BE2C (cell line): ENCODE measurements at places on chromosomes 7 and 10.
A peak's percentile ranks its signal among the peaks of the same experiment; 100 is the strongest.

GRCh38 chr10:114713525-114714090 lies 55.5 kb upstream of the ABLIM1 start:
- DNase-seq: no peak

GRCh38 chr10:3048119-3049019 lies 19.0 kb upstream of the PFKP start:
- no peak for DNase-seq

DNA sequence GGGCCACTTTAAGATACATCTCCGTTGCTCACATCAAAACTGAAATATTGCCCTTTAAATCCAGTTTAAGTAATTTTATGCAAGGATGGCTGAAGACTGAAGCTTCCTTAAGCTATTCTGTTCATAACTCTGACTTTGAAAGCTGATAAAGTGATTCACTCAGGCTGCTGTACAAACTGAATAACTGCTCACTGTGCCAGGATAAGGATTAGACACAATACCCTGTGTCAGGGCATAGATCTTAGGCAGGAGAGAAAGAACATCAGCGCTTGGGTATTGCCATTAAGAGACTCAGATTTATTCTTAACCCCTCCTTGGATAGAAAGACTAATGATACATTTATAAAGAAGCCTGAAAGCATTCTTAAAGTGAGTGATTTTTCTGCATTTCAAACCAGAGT lies 614.5 kb upstream of the ZWINT start:
- DNase-seq: no peak

DNA sequence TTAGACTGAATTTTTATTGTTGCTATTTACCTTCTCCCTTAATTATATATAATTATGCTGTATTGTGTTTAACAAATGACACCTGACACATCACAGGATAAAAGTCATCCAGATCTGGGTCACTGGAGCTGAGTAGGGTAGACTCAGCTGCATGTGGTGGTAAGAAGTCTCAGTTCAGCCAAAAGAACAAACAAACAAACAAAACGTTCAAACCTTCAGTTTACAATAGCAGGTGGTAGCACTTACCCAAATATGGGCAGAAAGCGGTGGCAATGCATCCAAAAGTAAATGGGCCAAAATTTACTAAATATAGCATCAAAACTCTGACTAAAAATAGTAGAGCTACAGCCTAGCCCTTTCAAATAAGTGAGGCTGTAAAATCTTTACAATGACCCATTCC lies 42.2 kb downstream of the ZWINT start:
- no peak for DNase-seq

- no peak for DNase-seq
These were observed 131.2 kb downstream of the SMURF1 start for GRCh38 chr7:99012722-99013121.

DNA sequence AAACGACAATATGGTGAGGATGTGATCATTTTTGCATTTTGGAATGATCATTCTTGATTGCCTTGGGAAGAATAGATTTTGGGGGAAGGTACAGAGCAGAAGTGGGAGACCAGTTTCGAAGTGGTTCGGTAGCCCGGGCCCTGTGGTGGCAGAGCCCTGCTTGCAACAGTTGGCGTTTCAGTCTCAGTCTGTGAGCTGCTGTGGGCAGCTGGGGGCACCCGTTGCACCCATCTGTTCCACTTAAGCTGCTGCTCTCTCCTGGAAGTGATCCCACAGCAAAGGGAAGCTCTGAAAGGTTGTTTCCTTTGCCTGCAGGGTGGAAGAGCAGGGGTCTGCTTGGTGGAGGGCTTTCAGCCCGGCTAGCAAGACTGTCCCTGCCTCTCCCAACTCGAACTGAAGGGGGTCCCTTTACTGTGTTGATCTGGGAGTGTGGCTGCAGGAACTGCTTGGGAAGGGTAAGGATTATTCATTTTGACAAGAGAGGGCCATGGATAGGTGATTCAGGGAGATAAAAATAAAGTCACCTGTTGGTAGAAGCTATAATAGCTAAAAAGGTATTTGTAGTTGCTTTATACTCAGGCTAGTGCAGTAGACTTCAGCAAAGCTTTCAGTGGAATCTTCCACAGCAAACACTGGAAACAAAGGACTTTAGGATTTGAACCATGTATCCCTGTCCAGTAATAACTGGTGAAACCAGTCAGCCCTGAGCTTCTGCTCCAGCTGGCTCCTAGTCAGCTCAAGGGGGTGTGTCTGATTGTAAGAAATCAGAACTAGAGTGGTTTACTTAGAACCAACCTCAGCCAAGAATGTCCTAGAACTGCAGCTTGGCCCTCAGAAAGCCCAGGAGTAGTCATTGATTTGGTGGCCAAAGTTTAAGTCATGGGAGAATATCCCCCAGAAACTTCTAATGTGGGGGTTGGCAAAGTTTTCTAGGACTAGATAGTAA lies 53.1 kb upstream of the PDCD4 start:
- no peak for DNase-seq

DNA sequence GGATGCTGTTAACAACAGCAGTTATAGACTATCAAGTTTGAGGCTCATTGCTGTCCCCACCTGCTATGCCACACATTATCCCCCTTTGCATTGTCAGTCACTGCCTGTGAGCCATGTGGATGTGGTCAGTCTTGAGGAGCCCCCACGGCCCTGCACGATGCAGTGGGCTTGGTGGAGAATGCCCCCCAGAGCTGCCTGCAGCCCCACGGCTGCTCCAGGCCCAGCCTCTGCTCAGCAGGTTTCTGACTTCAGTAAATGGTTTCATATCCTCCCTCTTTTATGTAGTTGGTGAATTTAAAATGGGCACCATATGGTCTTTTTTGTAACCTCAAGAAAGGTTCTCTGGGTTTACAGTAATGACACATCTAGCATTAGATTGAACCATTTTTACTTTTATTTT lies 164.1 kb downstream of the EBF3 start:
- DNase-seq: no peak

DNA sequence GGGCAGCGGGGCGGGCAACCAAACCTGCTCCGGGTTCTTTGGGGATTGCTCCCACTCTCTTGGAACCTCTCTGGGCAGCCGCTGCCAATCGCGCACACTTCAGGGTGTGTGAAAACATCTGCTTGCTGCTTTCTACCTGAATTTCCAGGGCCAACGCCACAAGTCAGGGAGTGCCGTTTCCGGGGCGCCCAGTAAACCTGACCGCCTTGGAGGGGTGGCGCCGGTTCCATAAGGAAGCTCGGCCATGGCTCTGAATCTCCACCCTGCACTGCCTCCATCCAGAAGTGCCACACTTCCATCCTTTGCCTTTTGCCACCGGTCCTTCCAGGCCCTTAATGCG lies 679 bp upstream of the AFAP1L2 start:
- no peak for DNase-seq

DNA sequence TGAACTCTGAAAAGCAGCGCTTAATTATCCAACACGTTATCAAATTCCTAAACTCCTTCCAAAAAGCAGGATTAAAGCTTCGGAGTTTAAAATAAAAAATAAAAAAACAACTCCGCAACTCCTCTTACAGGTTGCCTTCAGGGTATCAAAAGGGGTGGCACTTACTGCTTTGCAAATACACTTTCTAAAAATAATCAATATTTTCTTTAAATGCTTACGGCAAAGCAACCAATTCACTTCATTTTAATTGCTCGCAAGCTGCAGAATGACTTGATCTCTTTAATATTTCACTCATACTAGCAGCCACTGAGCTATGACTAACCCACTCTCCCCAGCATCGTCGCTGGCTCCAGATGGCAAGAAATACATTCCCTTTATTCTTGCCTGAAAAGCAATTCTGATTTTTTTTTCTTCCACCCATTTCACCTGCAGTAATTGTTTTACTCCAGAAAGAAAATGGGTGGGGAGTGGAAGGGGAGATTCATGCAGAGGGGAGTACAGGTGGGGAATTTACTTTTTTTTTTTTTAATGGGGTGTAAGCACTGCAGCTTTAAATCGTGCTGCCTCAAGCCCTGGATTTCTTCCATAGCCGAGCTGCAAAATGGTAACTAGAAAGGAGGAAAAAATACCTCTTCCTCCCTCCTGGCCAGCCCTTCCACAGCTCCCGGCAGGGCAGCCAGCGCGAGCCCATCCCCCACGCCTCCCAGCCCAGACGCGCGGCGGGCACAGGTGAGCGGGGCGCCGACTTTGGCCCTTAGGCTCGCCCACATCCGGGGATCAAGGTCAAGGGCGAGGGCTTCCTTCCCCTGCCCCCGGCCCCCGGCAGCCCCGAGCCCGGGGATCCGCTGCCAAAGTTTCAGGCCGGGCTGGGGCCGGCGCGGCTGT lies 54.2 kb upstream of the FHIP2A start:
- peak; percentile 27 for DNase-seq

GRCh38 chr10:108591417-108591816 lies 1331.9 kb downstream of the XPNPEP1 start:
- no peak for DNase-seq

DNA sequence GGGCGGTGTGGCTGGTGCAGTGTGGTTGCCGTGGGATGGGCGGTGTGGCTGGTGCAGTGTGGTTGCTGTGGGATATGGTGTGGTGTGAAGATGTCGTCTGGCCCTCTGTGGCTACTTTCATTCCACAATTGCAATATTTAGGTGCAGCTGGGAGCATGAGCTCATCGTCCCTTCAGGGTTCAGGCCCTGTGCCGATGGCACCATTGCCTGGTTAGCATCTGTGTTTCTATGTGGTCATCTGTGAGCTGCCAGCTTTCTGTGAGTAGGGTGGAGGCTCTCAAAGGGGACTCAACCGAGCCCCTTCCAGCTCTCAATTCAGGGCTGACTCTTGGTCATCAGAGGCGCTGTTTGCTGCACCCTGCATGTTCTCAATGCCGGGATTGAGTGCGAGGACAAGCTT lies 3.6 kb downstream of the ADGRA1 start:
- no peak for DNase-seq

DNA sequence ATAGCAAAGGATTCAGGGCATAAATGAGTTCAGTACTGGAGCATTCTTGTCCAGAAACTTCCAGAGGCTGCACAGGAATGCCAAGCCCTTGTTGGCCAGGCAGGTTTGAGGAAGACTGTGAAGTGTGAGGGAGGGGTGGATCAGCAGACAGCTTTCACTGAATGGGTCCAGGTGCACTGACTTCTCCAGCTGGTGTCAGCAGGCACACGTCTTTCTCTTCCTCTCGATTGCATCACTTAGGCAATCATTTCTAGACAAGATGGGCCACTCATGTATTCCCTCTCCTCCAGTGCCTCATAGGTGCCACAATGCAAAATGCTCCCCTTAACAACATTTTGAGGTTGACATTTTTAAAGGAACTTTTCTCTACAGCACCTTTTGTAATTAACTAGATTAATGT lies 15.6 kb upstream of the PLEKHS1 start:
- no peak for DNase-seq

DNA sequence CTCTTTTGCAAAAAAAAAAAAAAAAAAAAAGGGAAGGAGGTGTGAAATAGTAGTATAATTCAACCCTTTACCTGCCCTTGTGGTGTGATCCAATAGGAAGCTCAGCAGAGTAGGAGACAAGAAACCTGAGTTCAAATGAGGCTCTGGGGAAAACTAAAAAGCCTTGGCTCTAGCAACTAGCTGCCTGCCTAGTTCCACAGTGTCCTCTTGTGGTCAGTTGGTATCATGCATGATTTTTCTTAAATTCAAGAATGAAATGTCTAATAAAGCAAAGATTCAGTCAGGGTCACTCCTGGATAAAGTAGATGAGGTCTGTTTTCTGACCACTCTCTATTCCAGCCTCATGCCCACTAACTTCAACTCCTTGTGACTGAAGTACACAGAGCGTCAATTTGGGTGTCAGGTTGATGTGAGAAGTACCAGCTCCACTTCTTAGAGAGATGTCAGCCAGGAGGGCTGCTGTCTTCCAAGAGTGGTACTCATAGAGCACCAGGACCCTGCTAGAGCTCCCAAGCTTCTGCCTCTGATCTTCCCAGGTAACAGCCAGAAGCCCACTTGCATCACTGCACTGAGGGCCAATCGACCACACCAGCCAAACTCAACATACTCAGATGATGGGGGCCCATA lies 10.5 kb downstream of the LSM5 start:
- peak; percentile 53 for DNase-seq

DNA sequence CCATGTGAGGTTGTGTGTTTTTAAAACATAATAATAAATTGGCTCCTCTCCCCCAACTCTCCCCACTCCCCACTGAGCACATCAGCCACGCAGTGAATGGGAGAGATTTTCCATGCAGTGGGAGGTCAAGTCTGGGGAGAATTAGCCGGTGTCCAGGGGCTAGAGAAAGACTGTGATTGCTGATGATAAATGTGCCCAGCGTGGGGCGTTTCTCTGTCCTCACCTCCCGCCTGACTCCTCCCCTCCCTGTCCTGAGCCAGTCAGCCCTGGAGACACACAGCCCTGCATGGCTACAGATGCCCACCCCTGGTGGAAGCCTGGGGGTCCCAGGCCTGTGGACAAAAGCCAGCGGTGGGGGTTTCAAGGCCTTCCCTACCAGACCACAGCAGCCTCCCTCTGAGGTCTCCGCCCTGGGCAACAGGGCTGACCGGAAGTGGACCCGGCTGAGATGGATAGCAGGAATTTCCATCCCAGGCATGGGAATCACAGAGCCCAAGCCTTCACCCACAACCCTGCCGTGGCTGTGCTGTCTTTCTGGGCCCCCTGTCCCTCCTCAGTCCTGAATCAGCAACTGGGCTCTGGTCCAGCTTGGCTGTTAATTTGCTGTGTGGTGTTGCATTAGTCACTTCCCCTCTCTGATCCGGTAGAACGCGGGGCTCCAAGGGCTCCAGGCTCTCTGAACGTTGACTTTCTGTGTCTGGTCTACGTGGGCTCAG lies 46.8 kb upstream of the SLC29A3 start:
- no peak for DNase-seq

DNA sequence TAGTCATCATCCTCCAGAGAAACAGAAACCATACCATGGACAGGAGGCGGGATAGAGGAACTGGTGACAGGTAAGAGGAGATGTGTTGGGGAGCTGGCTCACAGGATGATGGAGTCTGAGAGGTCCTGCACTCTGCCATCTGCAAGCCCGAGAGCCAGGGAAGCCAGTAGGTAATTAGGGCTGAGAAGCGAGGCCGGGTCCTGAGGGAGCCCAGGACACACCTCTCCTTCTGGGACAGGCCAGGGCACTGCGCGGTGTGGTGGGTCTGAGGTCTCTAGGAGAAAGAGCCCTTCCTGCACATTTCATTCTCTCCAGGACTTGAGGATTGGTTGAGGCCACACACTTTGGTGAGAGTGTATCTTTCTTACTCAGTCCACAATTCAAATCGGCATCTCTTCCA lies 415.5 kb downstream of the GLRX3 start:
- DNase-seq: no peak

DNA sequence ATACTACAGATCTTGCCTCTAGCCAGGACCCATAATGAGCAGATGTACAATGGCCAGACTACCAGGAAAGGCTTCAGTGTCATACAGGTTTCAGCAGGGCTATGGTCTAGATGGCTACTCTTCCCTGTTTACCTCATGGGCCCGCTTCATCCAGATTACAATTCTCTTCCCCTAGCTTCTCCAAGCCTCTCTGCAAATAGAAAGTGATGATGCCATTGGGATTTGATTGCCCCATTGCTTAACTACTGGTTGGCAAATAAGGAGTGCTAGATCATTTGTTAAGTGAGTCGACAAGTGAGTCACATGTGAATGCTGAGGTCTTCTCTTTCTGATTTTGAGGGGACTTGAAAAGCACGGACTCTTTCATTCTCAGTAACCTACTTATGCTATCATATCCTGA lies 361.5 kb upstream of the LRRTM3 start:
- no peak for DNase-seq

GRCh38 chr10:107303203-107303602 lies 138.7 kb upstream of the SORCS1 start:
- no peak for DNase-seq

GRCh38 chr7:158127241-158127640 lies 460.4 kb downstream of the PTPRN2 start:
- DNase-seq: no peak
